ENCODE measurements at places on chromosomes 11 and 22.

DNA sequence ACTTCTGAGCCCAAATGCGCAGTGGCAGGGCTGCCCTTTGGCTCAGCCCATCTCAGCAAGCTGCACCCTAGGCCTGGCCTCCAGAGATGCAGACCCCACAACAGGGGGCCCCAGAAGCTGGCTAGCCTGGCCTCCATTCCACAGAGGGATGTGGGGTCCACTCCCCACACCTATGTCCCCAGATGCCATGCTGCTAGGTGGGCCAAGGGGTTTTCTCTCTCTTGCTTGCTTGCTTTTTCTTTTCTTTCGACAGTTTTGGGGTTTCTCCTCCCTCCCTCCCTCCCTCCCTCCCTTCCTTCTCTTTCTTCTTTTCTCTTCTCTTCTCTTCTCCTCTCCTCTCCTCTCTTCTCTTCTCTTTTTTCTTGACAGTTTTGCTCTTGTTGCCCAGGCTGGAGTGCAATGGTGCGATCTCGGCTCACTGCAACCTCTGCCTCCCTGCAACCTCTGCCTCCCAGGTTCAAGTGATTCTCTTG is 9.6 kb downstream of the SCARF2 start:
- DNase-seq, result no peak

- no peak for DNase-seq
These were observed 74.9 kb downstream of the CECR2 start for GRCh38 chr22:17444204-17444504.

GRCh38 chr22:45518580-45518991 is 15.9 kb downstream of the FBLN1 start:
- no peak for DNase-seq

- DNase-seq, result no peak
These were observed 4.4 kb downstream of the BIK start for GRCh38 chr22:43114958-43115357.

- no peak for DNase-seq
These were observed 63.4 kb downstream of the GRAMD1B start for GRCh38 chr11:123493349-123494063.

GRCh38 chr11:38182126-38182866 is 1584.3 kb upstream of the RAG2 start:
- no peak for DNase-seq

- no peak for DNase-seq
These were observed 37.9 kb downstream of the CDPF1 start for GRCh38 chr22:46212195-46212594.

- DNase-seq, result no peak
These were observed 396 bp downstream of the NPAT start for GRCh38 chr11:108221911-108222573.
